LHCN-M2 (cell line): ENCODE measurements at places on chromosomes 5 and 9. TPM values are rescaled to one million over a fixed set of nuclear protein-coding genes. Genes with fewer than 3 reads are reported as not detected.

Gene CATSPER3
- total RNA-seq = 0.11 TPM in 1 of 2 replicates, not detected in the other

Gene SLC45A2
- 0.19 TPM in 1 of 2 replicates, not detected in the other for total RNA-seq

Gene TRAF1
- total RNA-seq = 0.90 and 0.98 TPM in 2 replicates

Gene HEMGN
- not detected in 2 replicates for total RNA-seq

Gene SEMA6A
- 0.13 TPM in 1 of 2 replicates, not detected in the other for total RNA-seq

Gene PCDH1
- total RNA-seq = not detected in 2 replicates

Gene ZNF300
- total RNA-seq = 6.6 and 7.2 TPM in 2 replicates

Gene SPINK13
- not detected in 2 replicates for total RNA-seq

Gene ABLIM3
- 75.1 and 75.5 TPM in 2 replicates for total RNA-seq

Gene PCDHGC4
- 0.69 and 0.83 TPM in 2 replicates for total RNA-seq

Gene IFNA6
- total RNA-seq = not detected in 2 replicates

Gene PCBD2
- total RNA-seq = 5.5 and 9.1 TPM in 2 replicates

Gene OBP2B
- not detected in 2 replicates for total RNA-seq

Gene CCDC180
- not detected in 2 replicates for total RNA-seq

Gene GM2A
- 27.8 and 29.6 TPM in 2 replicates for total RNA-seq

Gene ZNF189
- total RNA-seq = 12.1 and 14.6 TPM in 2 replicates

Gene EIF4EBP3
- 1.6 TPM in 1 of 2 replicates, not detected in the other for total RNA-seq

Gene ZFP2
- total RNA-seq = 0.64 and 0.92 TPM in 2 replicates

Gene GARIN3
- not detected in 2 replicates for total RNA-seq
